ENCODE measurements at places on chromosomes 7 and 10. TPM values are rescaled to one million over a fixed set of nuclear protein-coding genes. Genes with fewer than 3 reads are reported as not detected.

The DNAJB12 gene
- total RNA-seq: 20.5 TPM

The BRAF gene
- 28.4 TPM for total RNA-seq

The VPS26A gene
- total RNA-seq: 56.2 TPM

DNA sequence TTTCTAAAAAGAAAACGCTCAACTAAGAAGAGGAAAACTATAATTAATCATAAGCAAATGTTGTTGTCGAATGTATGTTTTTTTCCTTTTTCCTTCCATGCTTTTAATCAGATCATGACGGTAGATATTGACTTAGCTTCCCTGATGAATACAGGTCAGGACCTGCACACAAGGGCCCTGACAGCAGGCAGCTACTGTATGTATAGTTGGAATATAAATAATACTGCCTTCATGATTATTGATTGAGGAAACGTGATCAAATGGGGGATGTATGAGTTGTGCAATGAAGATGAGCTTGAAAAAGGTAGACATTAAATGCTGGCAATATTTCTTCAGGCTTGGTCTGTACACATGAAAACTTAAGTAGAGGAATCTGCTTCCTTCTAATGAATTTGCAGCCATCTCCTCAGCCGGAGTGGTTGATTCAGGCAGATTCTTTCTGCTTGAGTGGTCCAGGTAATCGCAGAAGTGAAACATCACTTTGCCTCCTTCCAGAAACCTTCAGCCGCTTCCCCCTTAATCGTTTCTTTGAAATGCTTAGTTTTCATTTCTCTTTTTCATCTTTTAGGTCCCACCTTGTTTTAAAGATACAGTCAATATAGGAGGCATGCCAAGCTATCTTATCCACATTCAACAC is 656.5 kb downstream of the SDK1 start:
- no peaks in the 10 kb centered on the region for H3K4me1 ChIP-seq
- no peak overlapping the region for H3K27ac ChIP-seq
- H3K27me3 ChIP-seq: no peaks in the 10 kb centered on the region

DNA sequence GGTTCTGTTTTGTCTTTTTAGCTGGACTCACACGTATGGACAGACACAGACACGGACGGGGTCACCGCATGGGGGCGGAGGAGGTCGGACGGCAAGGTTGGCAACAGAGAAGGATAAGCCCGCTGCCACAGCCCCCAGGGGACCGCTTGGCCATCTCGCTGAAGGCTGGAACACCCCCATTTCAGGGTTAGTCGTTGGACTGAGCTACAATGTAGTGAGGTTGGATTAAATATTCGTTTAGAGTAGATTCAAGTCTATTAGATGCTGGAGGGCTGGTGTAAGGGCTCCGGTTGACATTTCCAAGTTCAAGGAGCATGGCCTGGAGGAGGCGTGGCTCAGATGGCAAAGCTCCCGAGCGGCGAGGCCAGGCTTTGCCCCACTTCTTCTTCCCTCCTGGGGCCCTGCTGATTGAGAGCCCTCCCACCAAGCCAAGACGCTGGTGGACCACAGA is 35.2 kb downstream of the PPIF start:
- H3K4me1 ChIP-seq: no peaks in the 10 kb centered on the region
- DNase-seq: no peak
- H3K36me3 ChIP-seq: peaks cover 7% of the 10 kb centered on the region
- H3K27me3 ChIP-seq: peaks cover 7% of the 10 kb centered on the region

- peaks cover 3% of the 10 kb centered on the region for H3K27me3 ChIP-seq
- H3K4me1 ChIP-seq: no peaks in the 10 kb centered on the region
- no peaks in the 10 kb centered on the region for H3K36me3 ChIP-seq
- no peak overlapping the region for H3K4me3 ChIP-seq
Observed at GRCh38 chr10:113754125-113754524, 2.6 kb downstream of the PLEKHS1 start.

DNA sequence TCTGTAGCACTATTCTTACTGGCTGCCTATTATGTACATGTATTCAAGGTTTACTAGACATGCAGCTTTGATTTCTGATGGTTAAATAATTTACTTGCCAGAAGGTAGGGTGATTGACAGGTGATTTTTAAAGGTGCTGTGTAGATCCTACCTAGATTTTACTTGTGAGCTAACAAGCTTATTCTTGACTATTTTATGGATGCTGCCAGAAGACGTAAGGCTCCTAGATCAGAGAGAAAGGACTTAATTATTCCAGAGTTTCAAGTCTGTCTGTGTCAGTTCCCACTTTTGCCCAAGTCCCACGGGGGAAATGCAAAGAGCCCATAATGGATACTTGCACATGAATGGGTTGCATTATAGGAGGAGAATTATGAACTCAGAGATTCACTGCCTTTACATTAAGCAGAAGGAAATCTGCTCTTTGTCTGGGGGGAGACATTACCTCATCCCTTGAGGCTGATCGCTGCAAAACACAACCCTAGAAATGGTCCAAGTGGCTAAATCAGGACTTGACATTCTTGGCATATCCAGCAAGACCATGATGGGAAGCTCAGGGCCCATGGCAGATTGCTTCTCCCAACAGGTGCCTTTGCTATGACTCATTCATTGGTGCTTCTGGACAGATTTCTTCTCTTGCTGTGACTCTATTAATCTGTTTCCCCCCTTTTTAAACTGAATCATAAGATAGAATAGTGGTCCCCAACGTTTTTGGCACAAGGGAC is 32.1 kb downstream of the GPR158 start:
- no peak overlapping the region for H3K4me3 ChIP-seq
- H3K27ac ChIP-seq: no peak overlapping the region
- H3K4me1 ChIP-seq: no peaks in the 10 kb centered on the region

GRCh38 chr7:147859033-147859432 is 731.5 kb upstream of the C7orf33 start:
- H3K27ac ChIP-seq: no peak overlapping the region
- H3K4me1 ChIP-seq: no peaks in the 10 kb centered on the region
- H3K27me3 ChIP-seq: peaks cover 1% of the 10 kb centered on the region
- H3K4me3 ChIP-seq: no peak overlapping the region
- no peaks in the 10 kb centered on the region for H3K36me3 ChIP-seq

- H3K36me3 ChIP-seq: peaks cover 4% of the 10 kb centered on the region
- no peak overlapping the region for H3K27ac ChIP-seq
- H3K27me3 ChIP-seq: no peaks in the 10 kb centered on the region
- DNase-seq: no peak
- H3K4me1 ChIP-seq: peaks cover 24% of the 10 kb centered on the region
Observed at GRCh38 chr7:106224797-106225196, 60.0 kb downstream of the NAMPT start.
